ENCODE measurements at places on chromosomes 16 and 17.

- peak overlapping the region; percentile 61 for H3K4me3 ChIP-seq
- peaks cover 5% of the 10 kb centered on the region for H3K27me3 ChIP-seq
- no peak for DNase-seq
- no peak overlapping the region for H3K27ac ChIP-seq
Observed at GRCh38 chr17:56593086-56593645, 333 bp upstream of the NOG start.

DNA sequence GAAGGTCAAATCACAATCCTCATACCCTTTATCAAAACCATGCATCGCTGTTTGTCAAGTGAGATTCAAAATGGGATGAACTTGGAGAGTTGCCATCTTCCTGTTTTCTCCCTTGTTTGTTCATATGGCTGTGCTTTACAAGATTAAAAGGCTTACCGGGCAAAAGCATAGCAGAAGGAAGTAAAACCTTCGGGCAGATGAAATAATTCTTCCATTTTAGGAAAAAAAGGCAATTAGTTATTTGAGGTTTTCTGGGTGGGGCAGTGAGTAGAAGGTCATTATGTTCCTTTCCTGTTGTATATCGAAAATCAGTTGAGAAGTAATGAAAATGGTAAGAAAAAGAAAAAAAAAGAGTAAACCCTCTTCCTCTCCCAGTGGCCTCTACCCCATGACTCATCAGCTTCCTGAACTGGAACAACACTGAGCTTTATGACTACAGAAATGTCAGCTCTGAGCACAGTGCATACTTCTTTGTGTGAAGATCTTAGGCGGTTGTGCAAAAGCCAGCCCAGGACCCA lies 369.2 kb downstream of the CDH13 start:
- H3K36me3 ChIP-seq = no peaks in the 10 kb centered on the region
- H3K4me1 ChIP-seq = no peaks in the 10 kb centered on the region
- no peaks in the 10 kb centered on the region for H3K27me3 ChIP-seq
- H3K4me3 ChIP-seq = no peak overlapping the region
- no peak for DNase-seq

DNA sequence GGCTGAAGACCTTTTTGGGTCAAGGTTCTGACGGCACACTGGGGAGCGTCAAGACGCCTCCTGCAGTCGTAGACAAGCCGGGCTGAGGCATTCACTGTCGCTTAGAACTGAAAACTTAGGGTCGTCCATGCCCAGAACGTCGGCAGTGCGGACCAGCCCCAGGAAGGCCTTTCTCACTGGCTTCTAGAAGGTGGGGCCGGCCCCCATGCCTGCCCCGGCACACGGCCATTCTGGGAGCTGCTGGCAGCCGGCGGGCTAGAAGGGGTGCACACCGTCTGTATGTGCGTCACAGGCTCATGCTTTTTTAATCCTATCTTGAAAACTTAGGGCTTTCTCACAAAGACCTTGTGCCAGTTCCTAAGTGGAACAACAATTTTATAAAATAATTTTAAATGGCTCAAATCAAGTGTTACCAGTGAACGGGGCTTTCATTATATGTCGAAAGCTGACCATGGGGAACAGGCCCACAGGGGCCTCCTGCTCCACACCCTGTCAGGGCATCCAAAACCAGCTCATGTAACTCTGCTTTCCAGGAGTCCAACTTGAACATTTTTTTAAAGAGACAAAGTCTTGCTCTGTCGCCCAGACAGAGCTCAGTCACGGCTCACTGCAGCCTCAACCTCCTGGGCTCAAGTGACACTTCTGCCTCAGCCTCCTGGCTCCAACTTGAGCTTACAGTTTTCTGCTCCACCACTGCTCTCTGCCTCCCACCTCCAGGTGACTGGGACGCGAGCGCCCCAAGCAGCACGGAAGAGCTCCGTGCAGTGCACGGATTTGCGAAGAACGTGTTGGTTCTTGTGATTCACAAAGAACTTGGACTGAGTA lies 111.2 kb downstream of the ANKRD11 start:
- no peaks in the 10 kb centered on the region for H3K27me3 ChIP-seq
- no peaks in the 10 kb centered on the region for H3K36me3 ChIP-seq
- H3K4me3 ChIP-seq = no peak overlapping the region
- DNase-seq = no peak
- peaks cover 78% of the 10 kb centered on the region for H3K4me1 ChIP-seq
- no peak overlapping the region for H3K27ac ChIP-seq

DNA sequence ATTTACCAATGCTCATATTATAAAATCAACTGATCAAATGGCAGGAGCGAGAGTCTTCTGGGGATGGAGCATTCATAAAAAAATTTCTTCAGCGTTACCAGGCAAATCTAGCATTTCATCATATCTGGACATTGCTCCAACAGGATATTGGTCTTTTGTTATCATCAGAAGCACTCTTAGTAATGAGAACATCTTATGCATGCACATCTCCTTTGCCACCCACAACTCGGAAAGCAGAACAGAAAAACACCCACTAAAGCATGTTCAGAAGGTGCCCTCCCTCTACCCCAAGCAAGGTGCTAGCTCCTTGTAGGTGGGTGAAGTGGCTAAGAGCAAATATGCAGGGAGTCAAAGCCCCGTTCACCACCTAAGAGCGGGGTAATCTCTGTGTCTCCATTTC lies 18.9 kb downstream of the ARHGAP17 start:
- H3K4me3 ChIP-seq = no peak overlapping the region
- H3K27me3 ChIP-seq = no peaks in the 10 kb centered on the region
- no peaks in the 10 kb centered on the region for H3K36me3 ChIP-seq
- DNase-seq = no peak
- peak overlapping the region; percentile 92 for H3K27ac ChIP-seq

DNA sequence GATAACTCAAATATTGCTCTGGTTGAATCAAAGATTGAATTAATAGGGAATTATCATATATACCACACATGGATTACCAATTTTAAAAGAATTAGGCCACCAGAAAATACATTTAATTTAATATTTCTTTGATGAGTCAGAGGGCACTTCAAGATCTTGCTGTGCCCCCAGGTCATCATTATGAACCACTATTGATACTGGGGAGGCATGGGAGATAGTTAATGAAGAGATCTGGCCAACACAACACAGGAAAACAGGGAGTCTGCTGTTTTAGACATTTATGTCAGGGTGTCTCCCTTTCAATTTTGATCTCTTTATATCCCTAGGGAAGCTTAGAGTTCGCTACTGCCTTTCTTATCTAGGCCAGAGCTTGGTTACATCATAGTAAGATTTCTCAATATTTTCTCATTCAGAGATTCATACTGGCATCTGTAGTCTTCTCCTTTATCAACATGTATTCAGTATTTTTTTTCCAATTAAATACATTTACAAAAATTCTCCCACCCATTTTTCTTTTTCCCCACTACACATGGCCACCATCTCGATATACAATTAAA lies 158.3 kb upstream of the ZFHX3 start:
- H3K4me3 ChIP-seq = no peak overlapping the region
- H3K4me1 ChIP-seq = no peaks in the 10 kb centered on the region
- H3K27ac ChIP-seq = no peak overlapping the region
- H3K36me3 ChIP-seq = no peaks in the 10 kb centered on the region
- no peaks in the 10 kb centered on the region for H3K27me3 ChIP-seq
- DNase-seq = no peak

DNA sequence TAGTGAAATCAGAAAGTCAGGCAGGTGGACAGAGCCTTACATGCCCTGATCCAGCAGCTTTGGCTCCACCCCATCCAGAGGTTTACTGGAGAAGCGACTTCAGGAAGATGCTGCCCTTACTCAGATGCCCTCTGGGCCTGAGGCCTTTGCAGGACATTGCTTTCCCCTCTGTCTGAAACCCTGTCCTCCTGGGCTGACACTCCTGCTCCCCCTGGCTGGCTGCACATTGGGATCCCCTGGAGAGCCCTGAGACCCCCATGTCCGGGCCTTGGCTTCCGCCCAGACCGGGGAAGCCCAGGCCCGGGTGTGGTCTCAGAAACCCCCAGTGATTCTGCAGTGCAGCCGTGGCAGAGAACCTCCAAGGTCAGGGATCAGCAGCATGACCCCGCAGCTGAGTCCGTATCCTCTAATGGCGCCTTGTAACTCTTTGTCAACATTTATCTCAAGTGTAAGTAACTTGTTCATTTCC lies 36.6 kb downstream of the BCO1 start:
- no peaks in the 10 kb centered on the region for H3K27me3 ChIP-seq
- DNase-seq = no peak
- no peak overlapping the region for H3K4me3 ChIP-seq

Measured in Panc1 (cell line).